ENCODE measurements at places on chromosomes 16 and 17.

DNA sequence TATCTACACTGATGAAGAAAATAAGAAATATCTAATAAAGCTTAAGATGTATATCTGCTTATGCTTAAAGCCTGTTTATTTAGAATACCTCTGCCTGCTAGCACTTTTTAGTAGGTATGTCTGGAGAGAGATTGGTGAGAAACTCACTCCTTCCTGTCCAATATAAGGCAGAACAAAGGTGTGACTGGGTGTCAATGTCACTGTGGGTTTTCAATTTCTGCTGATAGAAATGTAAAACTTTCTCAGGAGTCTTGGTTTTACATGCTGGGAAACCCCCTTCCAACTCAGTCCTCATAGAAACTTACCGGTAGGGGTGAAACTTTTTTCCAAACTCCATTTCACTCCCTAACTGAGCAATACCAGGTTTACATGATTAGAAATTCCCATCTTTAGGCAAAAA, 17.8 kb upstream of the MPHOSPH6 start:
- no peak for DNase-seq

DNA sequence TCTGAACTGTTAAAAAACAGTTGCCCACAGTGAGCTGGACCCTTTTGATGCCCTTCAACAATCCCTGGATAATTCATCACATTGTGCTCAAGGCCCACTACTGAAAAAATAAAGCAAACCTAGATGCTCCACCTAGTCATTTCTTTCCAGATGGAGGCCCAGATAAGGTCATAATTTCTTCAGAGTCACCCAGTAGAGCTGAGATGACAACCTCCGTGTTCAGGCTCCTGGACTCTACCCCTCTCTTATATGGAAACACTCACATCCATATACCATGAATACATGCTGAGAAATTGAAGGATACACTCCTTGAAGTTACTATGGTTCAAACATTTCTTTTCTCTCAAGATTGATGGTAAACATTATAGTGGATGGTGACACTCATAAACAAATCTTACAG, 2.7 kb upstream of the ABCA3 start:
- no peak for DNase-seq

DNA sequence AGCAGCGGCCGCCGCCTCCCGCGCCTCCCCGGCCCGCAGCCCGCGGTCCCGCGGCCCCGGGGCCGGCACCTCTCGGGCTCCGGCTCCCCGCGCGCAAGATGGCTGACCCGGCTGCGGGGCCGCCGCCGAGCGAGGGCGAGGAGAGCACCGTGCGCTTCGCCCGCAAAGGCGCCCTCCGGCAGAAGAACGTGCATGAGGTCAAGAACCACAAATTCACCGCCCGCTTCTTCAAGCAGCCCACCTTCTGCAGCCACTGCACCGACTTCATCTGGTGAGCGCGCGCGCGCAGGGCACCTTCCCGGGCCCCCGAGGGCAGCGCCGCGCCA, 258 bp downstream of the PRKCB start:
- no peak for DNase-seq

DNA sequence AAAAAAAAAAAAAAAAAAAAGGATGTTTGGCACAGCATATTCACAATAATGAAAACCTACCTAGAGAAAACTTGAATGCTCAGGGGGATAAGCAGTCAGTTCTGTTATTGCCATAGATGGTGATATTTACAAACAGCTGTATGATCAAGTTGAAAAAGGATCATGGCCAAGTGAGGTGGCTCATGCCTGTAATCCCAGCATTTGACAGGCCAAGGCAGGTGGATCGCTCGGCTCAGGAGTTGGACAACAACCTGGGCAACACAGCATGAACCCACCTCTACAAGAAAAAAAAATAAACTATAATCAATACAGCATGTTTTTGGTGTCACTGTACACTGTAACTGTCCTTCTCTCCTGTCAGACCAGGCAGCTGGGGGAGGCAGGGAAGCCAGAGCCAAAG, 19.1 kb downstream of the ANKS3 start:
- no peak for DNase-seq

DNA sequence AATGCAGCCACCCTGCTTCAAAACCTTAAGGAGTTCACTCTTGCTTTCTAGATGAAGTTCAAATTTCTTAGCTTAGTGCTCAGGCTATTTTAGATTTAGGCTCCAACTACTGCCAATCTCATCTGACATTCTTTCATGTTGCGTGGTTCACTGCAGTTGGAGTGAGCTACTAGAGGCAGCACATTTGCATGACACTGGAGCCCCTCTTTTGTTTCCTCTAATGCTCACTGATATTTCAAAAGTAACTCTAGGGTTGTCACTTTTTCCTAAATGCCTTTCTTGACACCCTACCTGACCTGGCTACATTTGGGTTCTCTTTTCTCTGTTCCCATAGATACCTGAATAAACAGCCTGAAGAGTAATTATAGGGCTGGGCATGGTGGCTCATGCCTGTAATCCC, 586.5 kb upstream of the GOT2 start:
- DNase-seq: no peak

GRCh38 chr16:58651965-58652348, 22.3 kb upstream of the CNOT1 start:
- DNase-seq: no peak

All from SW 1271 (cell line).